ENCODE measurements at places on chromosomes 5 and 9.

GRCh38 chr5:64806537-64806936 is 37.8 kb downstream of the CWC27 start:
- DNase-seq: no peak

DNA sequence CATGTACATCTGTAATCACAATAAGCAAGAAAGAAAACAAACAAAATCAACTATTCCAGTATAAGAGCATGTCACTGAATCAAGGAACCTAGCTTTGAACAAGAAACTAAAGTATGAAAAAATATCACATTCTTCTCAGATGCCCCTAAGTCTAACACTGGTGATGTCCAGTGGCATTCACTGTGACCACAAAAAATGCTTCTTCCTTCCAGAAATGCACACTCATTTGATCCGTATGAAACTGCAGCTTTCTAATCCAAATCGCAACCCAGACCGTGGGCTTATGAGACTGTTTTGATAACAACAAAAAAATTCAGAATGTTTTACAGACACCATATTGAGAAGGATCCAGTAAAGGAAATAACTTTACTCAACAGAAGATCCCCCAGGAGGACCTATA is 320.1 kb upstream of the TARS1 start:
- DNase-seq: peak; percentile 33

GRCh38 chr9:115444959-115445358 is 327.0 kb upstream of the TNC start:
- no peak for DNase-seq

DNA sequence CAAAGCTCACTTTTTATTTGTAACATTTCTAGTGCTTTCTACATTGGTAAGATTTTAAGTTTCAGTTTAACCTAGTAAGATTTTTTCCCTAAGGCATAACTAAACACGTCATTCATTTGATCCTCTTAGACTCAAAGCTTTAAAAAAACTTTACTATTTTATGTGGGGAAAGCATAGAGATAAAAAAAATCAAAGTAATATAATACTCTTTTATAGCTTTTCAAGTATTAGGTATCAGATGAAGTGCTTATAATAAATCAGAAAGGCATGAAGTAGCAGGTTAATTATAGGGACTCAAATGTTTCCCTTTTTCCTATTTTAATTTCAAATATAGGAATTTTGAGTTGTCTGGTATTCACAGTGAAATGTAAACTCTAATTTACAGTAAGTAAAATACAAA is 68.0 kb upstream of the POU5F2 start:
- DNase-seq: no peak

DNA sequence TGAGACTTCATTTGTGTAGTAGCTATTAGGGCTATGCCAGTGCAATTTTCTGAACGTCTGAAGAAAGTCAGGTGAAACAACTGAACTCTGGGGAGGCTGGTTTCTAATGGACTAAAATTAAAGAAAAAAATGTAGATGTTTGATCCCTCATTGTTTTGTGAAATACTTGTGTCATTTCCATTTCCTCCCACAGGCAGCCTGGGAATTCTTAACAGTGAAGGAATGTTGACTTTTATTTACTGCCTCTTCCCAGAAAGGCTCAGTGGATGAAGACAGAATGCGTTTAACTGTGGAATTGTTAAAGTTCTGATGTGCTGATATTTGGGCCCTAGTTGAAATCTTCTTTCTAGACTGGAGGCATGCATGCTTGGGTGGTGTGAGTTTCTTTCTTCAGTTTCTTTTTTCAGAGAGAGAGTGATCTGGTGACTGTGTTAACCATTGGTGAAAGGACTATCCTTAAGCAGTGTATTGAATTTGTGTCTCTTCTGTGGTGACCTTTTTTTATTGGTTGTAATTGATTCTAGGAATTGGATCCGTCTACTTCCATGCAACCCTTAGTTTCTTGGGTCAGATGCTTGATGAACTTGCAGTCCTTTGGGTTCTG is 15.5 kb downstream of the ACER2 start:
- no peak for DNase-seq

- no peak for DNase-seq
Observed at GRCh38 chr9:133882849-133883755, 109.0 kb downstream of the VAV2 start.

DNA sequence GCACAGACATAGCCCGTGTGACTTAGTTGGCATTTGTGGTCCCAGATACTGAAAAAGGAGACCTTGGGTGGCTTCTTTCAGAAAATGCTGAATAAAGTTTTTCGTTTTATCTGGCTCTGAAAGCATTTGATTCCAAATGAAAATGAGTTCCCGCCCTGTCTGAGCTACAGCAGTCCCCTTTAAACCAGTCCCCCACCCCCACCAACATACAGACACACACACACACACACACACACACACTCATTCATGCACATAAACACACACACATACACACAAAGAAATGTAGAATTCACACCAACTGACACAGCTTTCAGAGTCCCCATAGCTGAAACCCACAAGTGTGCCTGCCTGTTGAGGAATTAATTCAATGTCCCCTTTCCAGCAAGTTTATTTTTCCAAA is 97.0 kb upstream of the SMARCA2 start:
- DNase-seq: no peak

GRCh38 chr9:121883281-121884056 is 209.6 kb downstream of the TTLL11 start:
- DNase-seq: no peak

DNA sequence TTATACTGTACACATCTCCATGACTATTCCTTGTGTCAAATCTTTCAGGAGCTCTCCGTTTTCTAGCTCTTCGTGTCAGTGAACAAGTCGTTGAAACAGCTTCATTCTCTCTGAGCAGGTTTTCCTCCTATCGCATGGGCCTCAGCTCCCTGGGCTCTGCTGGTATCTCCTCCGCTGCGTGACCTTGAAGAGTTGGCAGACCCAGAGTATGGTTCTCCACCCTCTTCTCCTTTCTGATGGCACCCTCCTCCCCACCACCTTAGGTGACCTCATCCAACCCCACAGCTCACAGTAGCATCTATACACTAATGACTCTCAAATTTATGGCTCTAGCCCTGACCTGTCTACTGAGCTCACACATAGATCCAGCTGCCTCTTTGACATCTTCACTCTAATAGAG is 36.0 kb upstream of the PDE8B start:
- DNase-seq: no peak
